Left renal pelvis (tissue), 4 donors: ENCODE measurements at places on chromosomes 5 and 9. TPM values are rescaled to one million over a fixed set of nuclear protein-coding genes. Genes with fewer than 3 reads are reported as not detected.
A peak's percentile ranks its signal among the peaks of the same experiment; 100 is the strongest.

DNA sequence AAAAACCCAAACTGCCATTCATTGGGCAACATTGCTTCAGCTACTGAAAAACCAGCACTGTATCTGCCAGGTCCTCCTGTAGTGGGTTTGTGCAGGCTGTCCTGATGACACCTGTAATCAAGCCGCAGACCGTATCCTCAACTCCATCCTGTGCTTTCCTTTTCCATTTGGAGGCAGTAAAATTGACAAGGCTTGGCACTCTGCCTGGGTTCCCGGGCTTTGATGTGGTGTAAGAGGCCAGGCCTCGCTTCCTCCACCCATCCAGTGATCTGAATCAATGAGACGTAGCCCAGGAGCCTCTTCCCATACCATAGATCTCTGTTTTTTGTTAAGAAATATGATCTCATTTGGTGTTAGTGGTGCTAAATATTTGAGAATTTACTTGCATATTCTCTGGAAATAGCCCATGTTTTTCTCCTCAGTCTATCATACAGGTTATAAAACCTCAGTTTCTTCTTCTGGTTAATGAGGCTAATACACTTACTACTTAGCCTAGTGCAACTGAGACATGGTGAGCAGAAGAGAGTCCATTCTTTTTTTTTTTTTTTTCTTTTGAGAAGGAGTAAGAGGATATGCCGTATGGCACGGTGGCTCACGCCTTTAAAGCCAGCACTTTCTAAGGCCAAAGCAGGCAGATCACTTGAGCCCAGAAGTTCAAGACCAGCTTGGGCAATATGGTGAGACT, 34.8 kb downstream of the LSM11 start:
- peak; percentile 33 for DNase-seq

DNA sequence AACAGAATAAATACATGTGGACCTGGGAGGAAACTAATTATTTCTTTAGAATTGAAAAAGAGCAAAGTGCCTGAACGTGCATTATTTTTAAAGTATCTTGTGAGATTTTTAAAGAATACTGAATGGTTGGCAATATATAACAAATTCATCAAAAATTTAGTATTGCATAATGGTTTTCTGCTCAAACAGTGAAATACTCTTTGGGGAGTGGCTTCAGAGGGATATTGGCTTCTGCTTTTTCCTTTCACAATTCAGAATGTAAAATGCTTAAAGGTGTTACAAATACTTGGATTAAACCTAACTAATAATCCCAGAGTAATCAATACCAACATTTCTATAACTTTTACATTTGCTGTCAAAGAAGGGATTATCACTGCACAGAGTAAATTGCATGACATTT, 379.3 kb upstream of the CHD1 start:
- no peak for DNase-seq

GRCh38 chr9:123555646-123556045, 199.6 kb downstream of the CRB2 start:
- DNase-seq, result no peak

GRCh38 chr5:17944046-17944445, 309.8 kb downstream of the TAF11L14 start:
- DNase-seq, result no peak

DNA sequence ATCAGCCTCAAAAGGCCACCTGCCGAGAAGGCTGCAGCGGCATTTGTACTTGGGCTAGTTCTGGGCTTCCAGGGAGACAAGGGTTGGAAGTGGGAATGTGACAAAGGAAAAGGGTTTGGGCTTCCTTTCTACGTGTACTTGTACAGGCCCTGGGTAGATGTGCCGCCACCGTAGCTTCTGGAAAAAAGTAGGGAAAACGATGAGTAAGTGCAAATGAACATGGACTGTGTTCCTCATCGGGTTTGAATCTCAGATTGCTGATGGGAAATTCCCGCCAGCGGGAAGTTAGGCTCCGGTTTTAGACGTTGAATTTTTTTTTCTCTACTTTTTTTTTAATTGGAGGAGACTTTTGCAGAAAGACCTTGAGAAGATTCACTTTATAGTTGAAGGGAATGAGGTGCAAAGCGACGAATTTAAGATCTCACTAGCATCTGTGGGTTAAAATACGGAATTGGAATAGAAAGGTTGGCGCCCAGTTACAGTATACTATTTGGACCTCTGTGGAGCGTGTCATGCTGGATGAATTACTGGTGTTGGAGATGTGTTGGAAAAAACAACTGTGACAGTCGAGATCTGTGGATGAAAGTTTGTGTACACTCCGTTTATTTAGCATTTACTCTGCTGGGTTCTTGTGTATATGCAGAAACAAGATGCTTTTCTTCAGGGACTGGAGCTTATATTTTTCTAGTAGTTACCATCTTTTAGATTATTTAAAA, 1.2 kb downstream of the G3BP1 start:
- no peak for DNase-seq

- no peak for DNase-seq
These were observed 184.3 kb downstream of the CTNND2 start for GRCh38 chr5:11719888-11720481.

GRCh38 chr5:27130587-27130986, 92.2 kb upstream of the CDH9 start:
- DNase-seq, result no peak

- no peak for DNase-seq
These were observed at the start of gene UBE2QL1 for GRCh38 chr5:6448622-6449464. Gene UBE2QL1 (plus strand): TSS chr5:6448859. CDS start chr5:6448894, 35 bp downstream.

- no peak for DNase-seq
These were observed 77.5 kb downstream of the HSD17B4 start for GRCh38 chr5:119529811-119530210.

GRCh38 chr5:135041726-135042125, 7.7 kb upstream of the PITX1 start:
- DNase-seq, result no peak

DNA sequence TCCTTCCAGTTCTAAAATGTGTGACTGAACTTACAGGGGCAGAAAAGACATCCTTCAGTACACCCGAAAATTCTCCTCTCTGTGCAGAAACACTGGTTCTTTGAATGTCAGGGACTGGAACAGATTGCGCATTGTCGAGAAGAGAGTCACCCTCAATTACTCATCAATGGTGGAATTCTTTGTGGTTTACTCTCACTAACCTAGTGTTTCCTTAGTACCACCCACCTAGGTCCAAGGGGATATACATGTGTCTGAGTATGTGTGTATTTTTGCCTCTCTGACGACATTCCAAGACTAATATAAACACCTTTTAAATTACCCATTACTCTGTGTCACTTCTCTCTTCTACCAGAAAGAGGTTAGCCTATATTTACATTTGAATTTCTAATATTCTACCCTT, 660.8 kb downstream of the TLE1 start:
- no peak for DNase-seq

GRCh38 chr9:33081128-33081851, 4.8 kb upstream of the SMU1 start:
- DNase-seq, result peak; percentile 73

DNA sequence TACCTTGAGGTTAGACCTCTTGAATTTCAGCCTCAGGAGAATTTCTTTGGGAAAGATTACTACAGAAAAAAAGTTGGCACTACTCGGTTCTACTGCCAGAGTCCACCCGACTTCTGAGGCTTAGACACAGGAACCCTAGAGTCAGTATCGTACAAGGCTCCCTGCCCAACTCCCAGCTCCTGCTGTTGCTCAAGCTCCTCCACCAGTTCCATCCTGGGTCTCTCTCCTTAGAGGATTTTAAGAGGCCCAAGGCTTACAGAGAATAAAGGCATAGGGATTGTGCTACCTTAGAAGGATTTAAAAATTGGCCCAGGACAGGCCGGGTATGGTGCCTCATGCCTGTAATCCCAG, 29.0 kb upstream of the SSBP2 start:
- no peak for DNase-seq

DNA sequence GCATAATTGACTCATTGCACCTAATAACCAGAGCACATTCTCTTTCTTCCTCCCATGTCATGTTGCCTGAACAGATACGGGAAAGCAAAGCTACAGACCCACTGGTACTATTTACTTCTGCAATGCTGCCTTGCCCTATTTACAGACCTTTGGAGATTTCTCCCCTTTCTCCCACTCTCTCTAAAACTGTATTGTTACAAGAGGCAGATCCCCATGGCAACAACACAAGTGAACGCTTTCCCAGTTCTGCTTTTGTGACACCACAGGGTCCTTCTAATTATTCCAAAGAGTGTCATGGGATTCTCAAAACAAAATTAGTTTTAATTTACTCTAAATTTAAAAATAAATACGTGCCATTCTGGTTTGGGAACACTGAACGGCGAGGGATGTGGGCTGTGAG, 104.7 kb downstream of the KCTD16 start:
- no peak for DNase-seq

DNA sequence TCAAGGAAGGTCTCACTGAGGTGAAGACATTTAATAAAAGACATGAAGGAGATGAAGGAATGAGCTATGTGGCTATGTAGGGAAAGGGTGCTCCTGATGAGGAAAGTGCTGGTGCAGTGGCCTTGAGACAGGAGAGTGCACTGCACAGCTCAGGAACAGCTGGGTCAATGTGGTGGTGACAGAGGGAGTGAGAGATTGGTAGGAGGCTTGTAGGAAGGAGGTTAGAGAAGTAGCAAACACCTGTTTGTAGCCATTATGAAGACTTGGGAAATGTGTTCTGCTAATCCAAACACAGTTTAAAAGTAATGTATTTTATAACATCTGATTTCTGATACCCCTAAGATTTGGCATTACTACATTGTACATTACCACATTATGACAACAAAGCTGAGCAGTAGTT, 115.1 kb upstream of the MTAP start:
- no peak for DNase-seq

GRCh38 chr9:16505199-16505598, 365.3 kb downstream of the BNC2 start:
- DNase-seq, result no peak

- peak; percentile 18 for DNase-seq
These were observed 14.7 kb downstream of the SLC45A2 start for GRCh38 chr5:33969572-33970452.

GRCh38 chr5:31408814-31409213, 123.1 kb downstream of the DROSHA start:
- no peak for DNase-seq

DNA sequence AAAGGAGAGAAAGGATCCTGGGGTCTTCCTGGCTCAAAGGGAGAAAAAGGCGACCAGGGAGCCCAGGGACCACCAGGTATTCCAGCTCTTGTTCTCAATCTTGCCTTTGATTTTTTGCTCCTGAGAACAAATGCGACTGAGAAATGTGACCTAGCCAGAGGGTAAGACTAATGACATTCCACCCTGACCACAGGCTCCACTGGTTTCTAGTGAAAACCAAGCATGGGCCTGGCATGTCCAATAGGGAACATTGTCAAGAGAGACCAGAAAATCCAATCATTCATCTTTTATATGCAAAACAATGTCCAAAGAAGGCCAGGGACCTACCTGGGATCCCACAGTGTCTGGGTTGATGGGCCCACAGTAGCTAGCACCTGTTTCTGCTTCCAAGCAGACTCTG, 50.3 kb upstream of the TGFBR1 start:
- DNase-seq, result no peak

GRCh38 chr5:8720506-8720905, 825.4 kb downstream of the SEMA5A start:
- no peak for DNase-seq

DNA sequence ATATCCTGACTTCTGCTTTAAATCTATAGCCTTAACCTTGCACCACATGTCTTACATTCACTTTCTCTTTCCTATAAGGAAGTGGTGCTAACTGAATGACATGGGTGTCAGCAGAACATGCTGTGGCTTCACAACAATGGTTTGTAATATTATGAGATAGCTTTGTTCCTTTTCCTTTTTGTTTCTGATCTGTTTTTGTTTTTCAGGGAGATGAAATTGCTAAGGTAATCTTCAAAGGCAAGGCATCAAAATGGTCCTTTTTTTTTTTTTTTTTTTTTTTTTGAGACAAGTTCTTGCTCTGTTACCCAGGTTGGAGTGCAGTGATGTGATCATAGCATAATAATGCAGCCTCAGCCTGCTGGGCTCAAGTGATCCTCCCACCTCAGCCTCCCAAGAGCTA, 53.6 kb upstream of the RANBP6 start:
- DNase-seq, result no peak

GRCh38 chr9:33437898-33438297, 9.5 kb downstream of the AQP3 start:
- DNase-seq, result no peak

GRCh38 chr5:59173578-59173977, 590.7 kb downstream of the RAB3C start:
- DNase-seq, result no peak

GRCh38 chr5:159982421-159983173, 26.3 kb upstream of the TTC1 start:
- DNase-seq, result no peak

GRCh38 chr9:1002678-1003077, 26.2 kb downstream of the DMRT3 start:
- no peak for DNase-seq

GRCh38 chr9:35736201-35736633, 3.8 kb downstream of the CREB3 start:
- peak; percentile 56 for DNase-seq

DNA sequence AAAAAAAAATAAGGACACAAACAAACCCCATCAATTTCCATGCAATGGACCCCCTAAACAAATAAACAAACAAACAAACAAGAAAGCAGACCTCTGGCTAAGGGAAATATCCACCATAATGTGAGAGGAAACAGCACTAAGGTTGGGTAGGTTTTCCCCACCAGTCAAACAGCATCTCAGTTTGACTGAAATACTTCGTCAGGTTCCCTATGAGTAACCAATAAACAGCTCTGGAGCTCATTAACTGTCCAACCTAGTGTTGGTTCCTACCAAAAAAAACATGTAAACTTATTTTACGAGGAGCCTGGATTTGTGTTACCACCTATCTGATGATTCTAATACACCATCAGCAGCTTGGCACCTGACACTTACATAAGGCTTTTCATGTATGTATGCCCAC, 198.5 kb upstream of the TARS1 start:
- no peak for DNase-seq

GRCh38 chr9:114570742-114571141, 16.8 kb upstream of the ATP6V1G1 start:
- no peak for DNase-seq

The PCDHB11 gene
- polyA plus RNA-seq, result 4.9 TPM

The PHPT1 gene
- polyA plus RNA-seq, result 80.1 TPM

The AQP7 gene
- polyA plus RNA-seq, result 12.8 TPM

The TYRP1 gene
- polyA plus RNA-seq, result 0.27 TPM

The IFNA21 gene
- not detected for polyA plus RNA-seq

The SCGB3A2 gene
- polyA plus RNA-seq, result not detected

The DPYSL3 gene
- polyA plus RNA-seq, result 32.9 TPM

The AJM1 gene
- polyA plus RNA-seq, result 0.46 TPM

The LPAR1 gene
- polyA plus RNA-seq, result 77.1 TPM

The CNTLN gene
- 23.1 TPM for polyA plus RNA-seq

The GRM6 gene
- polyA plus RNA-seq, result 1.4 TPM

The ADGRD2 gene
- 0.11 TPM for polyA plus RNA-seq

The GPR21 gene
- polyA plus RNA-seq, result 0.26 TPM

The IL3 gene
- polyA plus RNA-seq, result not detected

The GFM2 gene
- 55.8 TPM for polyA plus RNA-seq

The NR5A1 gene
- polyA plus RNA-seq, result 0.18 TPM

The PCDHGA2 gene
- polyA plus RNA-seq, result 5.0 TPM

The PCDHB4 gene
- polyA plus RNA-seq, result 2.4 TPM

The PCA3 gene
- 2.1 TPM for polyA plus RNA-seq

The BTNL9 gene
- polyA plus RNA-seq, result 8.0 TPM

The SLC6A19 gene
- polyA plus RNA-seq, result 0.78 TPM
